H1 (cell line): ENCODE measurements at places on chromosomes 16 and 17.
A peak's percentile ranks its signal among the peaks of the same experiment; 100 is the strongest.

GRCh38 chr16:4049031-4049430, 67.2 kb downstream of the ADCY9 start:
- DNase-seq, result no peak

- DNase-seq, result peak; percentile 39
Observed at GRCh38 chr17:29718446-29719039, 95.8 kb upstream of the CORO6 start.

GRCh38 chr17:8392274-8392673, 5.4 kb downstream of the RNF222 start:
- no peak for DNase-seq

- DNase-seq, result no peak
Observed at GRCh38 chr17:38893607-38894006, 23.7 kb downstream of the LASP1 start.

GRCh38 chr16:69768666-69769065, 6.5 kb downstream of the WWP2 start:
- no peak for DNase-seq

DNA sequence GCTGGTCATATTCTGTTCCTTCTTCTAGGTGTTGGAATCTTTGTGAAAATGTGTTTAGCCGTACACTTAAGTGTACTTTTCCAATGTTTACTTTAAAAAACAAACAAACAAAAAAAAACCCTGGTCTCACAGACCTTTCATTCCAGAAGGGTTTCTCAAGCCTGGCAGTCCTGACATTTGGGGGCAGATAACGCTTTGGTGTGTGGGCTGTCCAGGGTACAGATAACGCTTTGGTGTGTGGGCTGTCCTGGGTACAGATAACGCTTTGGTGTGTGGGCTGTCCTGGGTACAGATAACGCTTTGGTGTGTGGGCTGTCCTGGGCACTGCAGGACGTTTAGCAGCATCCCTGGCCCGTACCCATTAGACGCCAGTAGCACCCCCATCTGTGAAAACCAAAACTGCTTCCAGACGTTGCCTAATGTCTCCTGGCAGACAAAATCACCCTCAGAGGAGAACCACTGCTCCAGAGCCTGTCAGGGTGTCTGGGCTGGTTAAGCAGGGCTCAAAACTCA, 15.2 kb upstream of the FLCN start:
- no peak for DNase-seq

DNA sequence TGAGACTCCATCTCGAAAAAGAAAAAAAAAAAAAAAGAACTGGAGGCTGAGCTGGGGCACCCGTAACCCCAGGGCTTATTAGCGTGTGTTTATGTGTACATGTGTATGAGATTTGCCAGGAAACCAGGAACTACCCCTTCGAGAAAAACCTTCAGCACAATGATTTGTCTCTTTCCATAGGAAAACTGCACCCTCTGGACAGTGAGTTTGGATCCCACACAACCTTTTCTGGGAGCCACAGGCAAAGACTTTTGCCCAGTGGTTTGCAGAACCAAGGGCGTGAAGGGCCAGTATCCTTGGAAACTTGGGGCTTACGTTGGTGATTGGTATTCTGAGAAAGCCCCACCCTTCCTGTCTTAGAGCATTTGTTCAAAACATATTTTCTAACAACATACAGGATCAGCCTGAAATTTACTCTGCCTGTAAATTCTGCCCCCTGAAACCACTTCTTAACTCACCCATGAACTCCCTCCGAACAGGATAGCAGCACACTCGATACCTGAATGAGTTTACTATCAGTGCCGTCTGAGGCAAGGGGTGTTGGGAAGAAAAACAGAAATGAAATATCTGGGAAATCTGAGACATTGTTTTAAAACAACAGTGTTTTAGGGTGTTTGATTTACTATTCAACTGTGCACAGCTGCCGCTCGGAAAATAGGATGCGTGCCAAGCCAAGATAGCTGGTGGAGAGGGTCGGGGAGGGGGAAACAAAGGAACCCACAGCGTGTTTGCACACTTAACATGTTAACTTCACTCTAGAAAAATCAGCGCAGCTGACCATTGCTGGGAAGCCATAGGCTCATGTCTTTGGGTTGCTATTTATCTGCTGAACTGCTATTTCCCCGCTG, 40.2 kb upstream of the MAF start:
- no peak for DNase-seq

DNA sequence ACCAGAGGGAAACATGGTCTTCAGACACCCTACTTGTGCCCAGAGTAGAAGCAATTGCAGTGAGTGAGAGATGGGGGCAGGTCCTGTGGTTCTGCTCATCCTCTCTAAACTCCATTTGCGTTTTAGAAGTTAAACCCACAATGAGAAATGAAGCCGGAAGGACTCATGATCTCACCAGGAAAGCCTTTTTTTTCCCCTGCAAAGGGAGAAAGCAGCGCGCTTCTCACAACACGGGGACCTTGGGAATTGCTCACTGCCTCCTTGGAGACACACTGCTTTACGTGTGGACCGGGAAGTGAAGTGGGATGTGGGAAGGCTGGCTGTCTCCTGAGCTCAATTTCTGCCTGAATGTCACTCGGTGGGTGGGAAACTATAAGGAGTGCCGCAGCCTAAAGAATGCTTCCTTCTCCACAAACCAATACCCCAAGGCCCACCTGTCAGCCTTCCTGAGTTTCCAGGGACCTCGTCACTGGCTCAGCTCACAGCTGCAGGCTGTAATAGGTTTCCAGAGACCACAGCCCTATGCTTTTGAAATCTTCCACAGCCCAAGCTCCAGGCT, 365.4 kb downstream of the XYLT1 start:
- DNase-seq, result no peak

DNA sequence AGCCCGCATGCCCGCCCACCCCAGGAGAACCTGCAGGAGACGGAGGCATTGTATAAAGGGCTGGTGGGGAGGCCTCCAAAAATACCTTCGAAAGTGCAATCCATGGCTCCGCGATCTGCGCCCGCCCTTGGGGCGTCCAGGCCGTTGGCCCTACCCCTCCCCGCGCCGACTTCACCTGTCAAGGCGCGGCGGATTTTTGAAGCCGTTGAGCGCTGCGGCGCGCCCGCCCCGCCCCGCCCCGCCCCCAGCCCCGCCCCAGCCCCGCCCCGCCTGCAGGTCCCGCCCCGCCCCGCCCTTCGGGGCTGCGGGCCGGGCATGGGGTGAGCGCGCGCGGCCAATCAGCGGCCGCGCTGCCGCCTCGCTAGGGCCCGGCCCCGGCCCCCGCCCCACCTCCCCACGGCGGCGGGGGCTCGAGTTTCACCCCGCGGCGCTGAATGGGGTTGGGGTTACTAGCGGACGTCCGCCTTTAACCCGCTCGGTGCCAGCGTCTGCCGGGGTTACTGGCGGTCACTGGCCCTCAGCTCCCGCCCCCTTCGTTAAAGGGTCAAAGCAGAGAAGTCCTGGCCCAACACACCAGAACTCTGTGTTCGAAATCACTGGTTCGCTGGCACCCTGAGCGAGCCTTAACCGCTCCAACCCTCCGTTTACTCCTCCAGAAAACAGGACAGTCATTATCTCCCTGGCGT, 13.2 kb downstream of the SREBF1 start:
- DNase-seq, result peak; percentile 93

- DNase-seq, result no peak
Observed at GRCh38 chr16:84647828-84648594, at the start of gene KLHL36. KLHL36 (plus strand) TSS chr16:84648511; CDS start chr16:84650868, 2,357 bp downstream.

- no peak for DNase-seq
Observed at GRCh38 chr16:8872967-8873865, 4.4 kb upstream of the CARHSP1 start.

- DNase-seq, result peak; percentile 31
Observed at GRCh38 chr16:87661561-87661960, 59.3 kb downstream of the JPH3 start.

GRCh38 chr17:38605411-38605840, 326 bp downstream of the SRCIN1 start:
- DNase-seq, result no peak

DNA sequence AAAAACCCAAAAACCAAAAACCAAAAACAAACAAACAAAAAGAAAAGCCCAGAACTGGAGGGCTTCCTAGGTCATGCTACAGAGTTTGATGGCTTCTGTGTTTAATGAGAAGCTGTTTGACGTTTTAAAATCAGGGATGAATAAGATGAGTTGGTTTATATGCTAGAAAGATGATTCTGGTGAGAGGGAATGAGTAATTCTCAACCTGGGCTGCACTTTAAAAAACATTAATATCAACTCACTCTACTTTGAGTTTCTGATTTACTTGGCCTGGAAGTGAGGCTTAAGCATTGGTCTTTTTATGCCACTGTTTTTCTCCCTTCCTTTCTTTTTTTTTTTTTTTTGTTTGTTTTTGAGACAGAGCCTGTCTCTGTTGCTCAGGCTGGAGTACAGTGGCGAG, 5.1 kb downstream of the RGS9 start:
- DNase-seq, result no peak

DNA sequence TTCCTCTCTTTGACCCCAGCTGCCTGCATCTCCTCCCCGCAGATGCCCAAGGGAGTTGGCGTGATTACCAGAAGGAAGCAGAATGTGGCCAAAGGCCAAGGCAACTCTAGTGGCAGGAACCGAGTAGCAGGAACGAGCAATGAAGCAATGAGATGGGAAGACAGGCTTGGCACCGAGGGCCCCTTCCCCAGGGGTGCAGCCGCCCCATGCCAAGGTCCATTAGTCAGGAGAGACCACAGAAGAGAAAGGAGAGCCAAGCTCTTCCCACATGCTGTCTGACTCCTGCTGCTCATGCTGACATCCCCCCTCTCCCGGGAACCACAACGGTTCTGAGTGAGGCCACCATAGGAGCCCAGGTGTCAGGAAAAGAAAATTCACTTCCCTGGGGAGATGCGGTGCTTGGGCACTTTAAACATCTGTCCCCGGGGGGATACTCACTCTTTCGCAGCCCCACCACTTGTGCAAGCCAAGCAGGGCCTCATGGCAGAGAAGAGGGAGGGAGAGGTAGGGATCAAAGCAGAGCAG, 67.4 kb downstream of the MYO18A start:
- DNase-seq, result no peak

GRCh38 chr16:89921702-89922476, 1.3 kb upstream of the TUBB3 start:
- DNase-seq, result no peak

DNA sequence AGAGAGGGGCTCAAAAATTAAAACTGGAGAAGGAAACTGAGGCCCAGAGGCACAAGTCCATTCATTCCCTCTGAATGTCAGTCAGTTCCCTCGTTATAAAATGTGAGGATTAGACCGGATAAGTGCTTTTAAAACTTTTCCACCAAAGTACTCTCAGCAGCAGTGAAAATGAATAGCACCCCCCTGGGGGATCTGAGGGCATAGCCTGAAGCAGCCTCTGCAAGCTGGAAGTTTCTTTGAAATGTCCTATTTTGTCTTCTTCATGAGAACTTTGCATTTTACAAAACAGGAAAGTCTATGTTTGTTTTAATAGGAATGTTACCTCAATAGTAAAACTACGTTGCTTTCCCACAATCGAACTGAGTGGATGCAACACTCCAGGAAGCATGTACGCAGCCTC, 273.0 kb downstream of the CEP112 start:
- DNase-seq, result no peak

DNA sequence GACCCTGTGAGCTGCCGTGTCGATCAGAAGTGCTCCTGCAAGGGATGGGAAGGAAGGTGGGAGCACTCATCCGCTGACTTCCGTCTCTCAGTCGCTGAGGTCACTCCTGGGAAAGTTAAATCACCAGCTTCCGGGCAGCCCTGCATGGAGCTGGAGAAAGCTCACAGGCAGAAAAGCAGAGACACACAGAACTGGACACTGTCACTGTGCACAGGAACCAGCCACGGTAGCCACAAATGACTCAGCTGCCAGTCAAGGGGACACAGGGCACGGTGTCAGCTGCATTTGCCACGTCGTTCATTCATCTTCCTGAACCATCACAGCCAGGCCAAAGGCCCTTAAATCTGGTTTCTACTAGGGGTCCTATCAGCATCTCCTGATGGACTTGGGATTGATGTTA, 226.4 kb upstream of the PSMD7 start:
- DNase-seq, result no peak

DNA sequence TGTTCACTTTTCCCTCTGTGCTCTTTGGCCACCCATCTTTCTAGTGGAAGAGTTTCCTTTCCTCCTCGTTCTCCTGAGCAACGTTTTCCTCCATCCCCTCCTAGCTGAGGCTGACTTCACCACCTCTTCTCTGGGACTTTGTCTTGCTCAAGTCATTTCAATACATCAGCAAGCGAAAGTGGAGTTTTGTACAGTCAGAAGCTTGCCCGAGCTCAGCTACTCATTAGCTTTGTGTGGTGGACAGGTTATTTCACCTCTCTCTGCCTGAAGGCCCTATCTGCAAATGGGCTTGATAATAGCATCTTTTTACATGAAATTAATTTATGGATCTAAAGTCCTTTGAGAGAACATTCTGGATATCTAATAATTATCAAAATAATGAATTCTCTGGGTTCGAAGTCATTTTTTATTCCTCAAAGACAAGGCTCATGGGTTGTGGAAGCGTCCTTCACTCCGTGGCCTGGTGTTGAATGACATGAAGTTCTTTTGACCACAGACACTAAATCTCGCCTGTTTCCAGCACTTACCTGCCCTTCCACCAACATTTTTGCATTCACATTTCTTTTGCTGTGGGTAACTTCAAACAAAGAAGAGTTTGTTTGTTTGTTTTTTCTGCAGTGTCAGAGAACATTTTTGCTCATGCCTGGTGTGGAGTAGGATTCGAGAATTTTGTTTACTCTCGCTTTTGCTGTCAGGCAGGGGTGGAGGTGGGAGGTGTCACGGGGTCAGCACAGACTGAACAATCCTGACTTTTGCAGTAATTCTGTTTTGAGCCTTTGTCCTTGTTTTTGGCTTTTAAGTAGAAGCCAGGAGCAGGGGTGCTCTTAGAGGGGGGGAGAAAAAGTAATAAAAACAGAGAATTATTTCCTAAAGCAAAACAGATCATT, 155.0 kb upstream of the CACNG5 start:
- DNase-seq, result no peak

DNA sequence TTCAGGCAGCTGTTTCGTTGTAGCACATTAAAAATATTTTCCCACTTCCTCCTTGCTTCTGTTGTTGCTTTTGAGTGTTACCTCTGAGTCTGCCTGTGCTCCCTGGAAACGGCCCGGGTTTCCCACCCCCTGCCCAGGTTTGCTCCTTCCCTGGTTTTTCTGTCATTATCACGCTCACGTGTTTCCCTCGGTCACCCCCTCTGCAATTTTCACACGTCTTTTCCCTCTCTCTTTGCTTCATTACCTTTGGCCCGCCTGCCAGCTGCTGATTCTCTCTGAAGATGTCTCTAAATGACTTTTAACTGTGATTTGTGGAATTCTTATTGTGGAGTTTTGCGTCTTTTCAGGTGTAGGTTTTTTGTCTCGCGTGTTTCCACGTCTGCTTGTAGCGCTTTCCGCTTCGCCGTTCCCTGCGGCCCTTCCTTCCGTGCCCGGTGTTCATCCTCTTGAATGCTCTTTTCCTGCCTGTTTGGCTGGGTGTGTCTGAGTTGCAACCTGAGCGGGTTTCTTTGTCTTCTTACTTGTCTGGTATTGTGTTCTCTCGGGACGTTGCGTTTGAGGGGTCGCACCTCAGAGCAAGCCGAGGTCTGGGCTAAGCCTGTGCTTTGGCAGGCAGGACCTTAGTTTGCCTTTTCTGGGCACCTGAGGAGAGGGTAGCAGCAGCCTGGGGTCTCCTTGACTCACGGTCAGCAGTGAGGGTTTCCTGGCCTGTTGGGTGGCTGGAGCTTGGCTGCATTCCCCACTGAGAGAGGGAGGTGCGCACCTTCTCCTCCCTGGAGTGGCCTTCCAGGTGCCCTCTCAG, 96.3 kb upstream of the ZNF750 start:
- no peak for DNase-seq
